ENCODE measurements at places on chromosomes 11 and 22.

GRCh38 chr11:2885017-2885677 lies 428 bp downstream of the CDKN1C start:
- DNase-seq: peak; percentile 50

GRCh38 chr11:46183819-46184218 lies 62.6 kb upstream of the PHF21A start:
- peak; percentile 4 for DNase-seq

- peak; percentile 28 for DNase-seq
Observed at GRCh38 chr11:72353861-72354260, 80.5 kb downstream of the CLPB start.

DNA sequence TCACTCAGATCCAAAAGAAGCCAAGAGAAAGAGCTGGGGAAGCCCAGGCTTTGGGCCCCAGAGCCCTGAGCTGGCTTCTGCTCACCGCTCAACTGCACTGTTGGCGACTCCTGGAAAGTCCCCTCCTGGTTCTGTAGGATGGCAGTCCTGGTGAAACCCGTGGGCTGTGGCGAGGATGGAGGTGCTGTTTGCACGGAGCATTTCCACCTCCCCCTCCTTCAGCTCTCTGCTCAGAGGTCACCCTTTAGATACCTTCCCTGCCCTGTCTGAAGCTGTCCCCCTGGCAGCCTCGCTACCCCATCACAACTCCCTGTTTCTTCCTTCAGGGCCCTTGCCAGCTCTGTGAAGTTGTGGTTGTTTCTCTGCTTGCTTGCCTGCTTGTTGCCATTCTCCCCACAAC lies 97.8 kb downstream of the MYO18B start:
- no peak for DNase-seq

GRCh38 chr11:79139900-79140299 lies 300.9 kb downstream of the TENM4 start:
- no peak for DNase-seq

- DNase-seq: no peak
Observed at GRCh38 chr11:33682446-33682845, 18.2 kb downstream of the C11orf91 start.

DNA sequence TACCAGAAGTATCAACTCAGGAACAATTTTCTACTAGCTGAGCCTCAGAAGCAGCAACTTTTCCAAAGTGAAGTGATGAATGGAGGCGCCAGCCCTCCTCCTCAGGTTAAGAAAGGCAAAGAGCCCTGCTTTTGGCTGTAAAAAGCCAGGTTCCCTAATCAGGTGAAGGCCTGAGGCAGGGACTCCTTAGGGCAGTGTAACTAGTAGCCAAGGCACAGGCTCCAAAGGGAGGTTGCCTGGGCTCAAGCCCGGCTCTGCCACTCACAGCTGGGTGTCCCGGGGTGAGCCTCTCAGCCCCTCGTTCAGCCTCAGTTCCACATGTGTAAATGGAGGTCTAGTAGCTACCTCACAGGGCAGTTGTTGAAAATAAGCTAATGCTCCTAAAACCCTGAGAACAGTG lies 19.5 kb downstream of the TSKU start:
- DNase-seq: no peak

- no peak for DNase-seq
Observed at GRCh38 chr11:94219771-94220170, 84.6 kb upstream of the IZUMO1R start.

DNA sequence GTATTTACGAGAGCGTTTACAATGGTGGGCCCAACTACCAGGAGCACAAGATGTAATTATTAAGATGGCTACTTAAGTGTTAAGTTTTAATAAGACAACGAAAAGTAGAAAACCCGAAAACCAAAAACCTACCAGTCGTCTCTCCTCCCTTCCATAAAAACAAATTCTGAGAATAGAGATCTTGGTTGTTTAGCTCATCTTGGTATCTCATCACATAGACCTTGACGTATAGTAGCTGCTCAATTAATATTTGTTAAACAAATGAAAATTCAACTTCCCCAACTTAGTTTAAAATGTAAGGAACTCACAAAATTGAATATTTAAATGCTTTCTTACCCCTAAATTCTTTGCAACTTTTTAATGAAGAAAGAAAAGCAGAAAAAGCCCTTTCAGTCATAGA lies 669 bp downstream of the KDM4D start:
- no peak for DNase-seq

DNA sequence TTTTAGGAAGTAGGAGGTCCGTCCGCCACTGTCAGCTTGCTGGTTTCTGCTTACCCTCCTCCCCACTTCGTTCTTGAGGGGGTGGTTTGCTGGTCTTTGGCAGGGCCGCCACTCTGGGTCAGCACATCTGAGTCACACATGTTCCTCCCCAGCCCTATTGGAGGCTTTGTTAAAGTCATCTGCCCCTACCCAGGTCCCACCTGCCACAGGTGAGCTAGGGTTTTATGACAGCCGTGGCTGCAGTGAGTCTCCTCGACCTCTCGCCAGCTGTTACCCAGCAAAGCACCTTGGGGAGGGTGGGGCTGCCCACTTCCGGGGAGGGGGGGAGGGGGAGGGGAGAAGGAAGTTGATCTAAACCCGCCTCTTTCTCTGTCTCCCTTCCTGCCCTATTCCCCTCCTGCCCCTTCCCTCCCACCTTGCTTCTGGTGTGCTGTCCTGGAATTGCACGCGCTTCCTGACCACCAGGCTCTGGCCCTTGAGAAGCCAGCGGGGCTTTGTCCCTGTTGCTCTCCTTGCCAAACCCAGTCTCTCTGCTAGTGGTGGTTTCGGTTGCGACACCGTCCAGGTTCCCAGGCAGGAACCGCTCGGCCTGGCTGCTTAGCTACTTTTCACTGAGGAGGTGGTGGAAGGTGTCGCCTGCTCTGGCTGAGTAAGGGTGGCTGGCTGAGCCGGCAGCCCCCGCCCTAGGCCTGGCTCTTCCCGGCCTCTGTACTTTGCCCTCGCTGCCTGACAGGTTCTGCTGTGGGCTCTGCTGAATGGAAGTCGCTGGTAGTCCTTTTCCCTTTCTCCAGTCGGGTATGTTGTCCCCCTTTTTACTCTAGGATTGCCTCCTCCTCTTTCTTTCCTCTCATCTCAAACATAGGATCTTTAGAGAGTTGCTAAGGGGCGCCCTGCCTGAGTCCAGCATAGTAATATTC lies 28.5 kb downstream of the RCOR2 start:
- DNase-seq: peak; percentile 79

DNA sequence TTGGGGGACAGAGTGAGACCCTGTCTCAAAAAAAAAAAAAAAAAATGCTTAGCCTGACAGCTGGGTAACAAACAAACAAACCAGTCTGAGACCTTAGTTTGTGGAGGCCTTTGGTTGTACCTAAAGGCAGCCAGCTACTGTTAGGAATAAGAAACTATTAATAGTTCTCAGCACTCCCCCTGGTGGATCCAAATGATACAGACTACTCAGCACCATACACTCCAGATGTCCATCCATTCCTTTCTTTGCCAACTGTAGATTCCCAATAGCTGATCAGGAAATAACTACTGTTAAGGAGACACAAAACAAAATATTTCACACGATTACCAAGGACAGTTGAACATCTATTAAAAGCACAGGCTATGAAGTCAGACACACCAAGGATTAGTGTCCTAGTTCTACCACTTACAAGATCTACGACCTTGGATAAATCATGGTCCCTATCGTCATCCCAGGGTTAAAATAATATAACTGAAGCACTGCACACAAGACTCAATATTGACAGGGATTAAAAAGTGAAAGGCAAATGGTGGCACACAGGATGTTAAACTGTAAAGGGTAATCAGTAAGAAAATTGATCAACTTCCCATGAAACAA lies 17.2 kb downstream of the CLDN25 start:
- DNase-seq: peak; percentile 59

DNA sequence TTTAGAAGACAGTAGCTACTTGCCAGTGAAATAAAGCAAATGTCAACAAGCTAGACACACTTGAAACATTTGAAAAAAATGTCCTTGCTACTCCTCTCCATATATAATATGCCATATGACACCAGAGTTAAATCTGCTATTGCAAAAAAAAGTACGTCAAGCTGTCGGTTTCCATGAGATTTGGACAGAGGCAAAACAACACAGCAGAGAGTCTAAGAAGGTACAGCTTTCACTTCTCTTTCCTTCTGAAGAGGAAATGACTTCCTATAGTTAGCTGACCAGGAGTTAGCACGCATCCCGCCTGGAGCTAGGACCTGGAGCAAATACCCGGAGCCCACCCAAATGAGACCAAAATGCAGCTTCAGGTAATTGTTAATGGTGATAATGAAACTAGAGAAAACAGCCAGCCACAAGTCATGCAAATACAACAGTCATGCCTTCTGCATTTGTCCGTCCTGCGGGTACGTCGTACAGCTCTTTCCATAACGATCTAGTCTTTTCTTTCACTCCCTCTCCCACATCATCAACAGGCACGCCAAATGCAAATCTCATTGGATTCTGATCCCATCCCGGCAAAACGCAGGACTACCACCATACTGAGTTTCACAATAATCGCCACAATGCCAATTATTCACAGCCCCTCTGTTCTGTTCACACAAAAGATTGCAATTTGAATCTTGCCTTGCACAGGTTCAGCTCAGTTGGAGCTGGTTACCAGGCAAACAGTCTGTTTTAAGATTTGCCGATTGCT lies 395.0 kb upstream of the CCDC90B start:
- DNase-seq: peak; percentile 1

GRCh38 chr11:111514216-111515031 lies at the start of gene HOATZ:
Gene HOATZ, plus strand, starts transcription at chr11:111514778. Its CDS starts 7 bp downstream, at chr11:111514785.
- no peak for DNase-seq

GRCh38 chr11:2151500-2152257 lies 9.3 kb downstream of the INS start:
- DNase-seq: peak; percentile 75

DNA sequence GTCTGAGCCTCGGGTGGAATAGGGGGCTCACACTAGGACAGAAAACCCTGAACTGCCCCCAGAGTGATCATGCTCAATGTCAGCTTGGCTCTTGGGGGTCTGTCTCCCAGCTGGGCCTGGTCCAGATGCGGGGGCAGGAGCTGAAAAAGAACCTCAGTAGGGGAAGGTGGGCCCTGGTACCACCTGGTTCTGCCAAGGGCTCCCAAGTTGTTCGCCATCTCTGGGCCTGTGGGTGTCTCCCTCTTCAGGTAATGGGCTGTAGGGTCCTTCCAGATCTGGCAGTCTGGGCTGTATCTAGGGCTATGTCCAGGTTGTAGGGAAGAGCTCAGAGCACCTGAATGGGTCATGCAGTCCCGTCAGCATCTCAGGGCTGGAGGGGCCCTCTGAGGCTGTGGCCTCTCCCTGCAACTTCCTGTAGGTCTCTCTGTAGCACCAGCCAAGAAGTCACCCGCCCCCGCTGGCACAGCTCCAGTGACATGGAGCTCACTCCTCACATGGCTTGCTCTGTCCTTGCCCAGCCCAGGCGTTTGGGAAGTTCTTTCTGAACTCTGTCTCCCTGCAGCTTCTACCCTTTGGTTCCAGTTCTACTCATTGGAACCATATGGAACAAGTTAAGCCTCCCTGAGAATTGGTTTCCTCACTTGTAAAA lies 33.0 kb upstream of the SOX10 start:
- peak; percentile 73 for DNase-seq

GRCh38 chr22:29883775-29884097 lies 762 bp downstream of the MTMR3 start:
- DNase-seq: no peak

GRCh38 chr11:8601376-8602133 lies 7.5 kb upstream of the STK33 start:
- DNase-seq: peak; percentile 50

GRCh38 chr11:9760193-9760575 lies 96.3 kb downstream of the SWAP70 start:
- peak; percentile 93 for DNase-seq

- DNase-seq: no peak
Observed at GRCh38 chr11:123221584-123221983, 26.5 kb upstream of the CLMP start.

GRCh38 chr11:88040148-88040496 lies 135.1 kb downstream of the RAB38 start:
- no peak for DNase-seq

DNA sequence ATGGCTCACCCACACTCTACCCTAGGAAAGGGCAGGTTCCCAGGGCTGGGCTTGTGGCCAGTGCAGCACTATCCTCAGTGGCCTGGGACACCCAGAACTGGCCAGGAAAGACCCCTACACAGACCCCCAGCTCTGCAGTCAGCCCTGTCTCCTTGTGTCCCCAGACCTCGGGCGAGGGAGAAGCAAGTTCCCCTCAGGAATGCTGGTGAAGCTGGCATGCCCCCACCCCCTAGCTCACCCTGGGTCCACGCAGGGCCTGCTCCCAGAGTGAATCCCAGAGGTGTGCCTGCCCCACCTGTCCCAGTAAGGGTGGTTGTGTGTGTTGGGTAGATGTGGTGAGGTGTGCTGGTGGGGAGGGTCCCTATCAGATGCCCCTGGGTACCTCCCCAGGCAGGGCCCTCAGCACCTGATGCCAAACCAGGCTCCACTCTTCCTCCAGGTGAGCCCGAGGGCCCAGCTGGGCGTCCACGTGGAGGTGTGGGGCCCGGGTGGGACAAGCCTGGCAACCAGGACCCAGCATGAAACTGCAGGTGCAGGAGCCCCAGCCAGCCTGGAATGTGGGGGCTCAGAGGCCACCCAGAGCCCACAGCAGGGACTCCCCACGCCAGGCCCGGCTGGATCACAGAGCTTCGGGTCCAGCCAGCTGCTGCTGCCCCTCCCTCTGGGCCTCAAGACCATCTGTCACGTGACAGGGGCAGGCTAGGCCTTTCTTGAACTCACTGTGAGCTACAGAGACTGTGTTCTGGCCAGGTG lies 48.4 kb upstream of the KCNQ1OT1 start:
- DNase-seq: no peak

DNA sequence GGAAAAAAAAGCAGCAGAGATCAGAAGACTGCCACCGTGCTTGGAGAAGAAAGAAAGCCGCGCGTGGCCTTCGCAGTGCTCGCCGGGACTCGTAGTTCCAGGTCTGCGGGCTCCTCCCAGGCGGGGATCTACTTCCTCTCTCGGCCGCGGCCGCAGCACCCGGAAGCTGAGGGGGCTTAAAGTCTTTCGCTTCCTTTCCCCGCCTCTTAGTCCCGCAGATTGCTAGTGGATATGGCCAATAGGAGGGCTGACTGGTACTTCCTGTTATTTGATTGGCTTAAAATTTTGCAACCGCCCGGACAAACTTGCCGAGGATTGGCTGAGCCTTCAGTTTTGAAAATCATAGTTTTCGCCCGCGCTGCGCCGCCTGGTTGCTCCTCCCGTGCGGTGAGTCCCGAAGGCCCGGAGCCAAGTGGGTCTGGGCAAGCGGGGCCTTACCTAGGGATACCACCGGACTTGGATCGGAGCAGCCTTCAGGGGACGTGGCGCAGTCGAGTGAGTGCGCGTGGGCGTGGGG lies at the start of gene INCENP:
TSS of gene INCENP (plus strand) at position 343 of the 517 bp plus-strand sequence. CDS start 4,151 bp downstream, outside the sequence.
- DNase-seq: peak; percentile 99

- no peak for DNase-seq
Observed at GRCh38 chr22:35928285-35928798, 100.3 kb downstream of the RBFOX2 start.

DNA sequence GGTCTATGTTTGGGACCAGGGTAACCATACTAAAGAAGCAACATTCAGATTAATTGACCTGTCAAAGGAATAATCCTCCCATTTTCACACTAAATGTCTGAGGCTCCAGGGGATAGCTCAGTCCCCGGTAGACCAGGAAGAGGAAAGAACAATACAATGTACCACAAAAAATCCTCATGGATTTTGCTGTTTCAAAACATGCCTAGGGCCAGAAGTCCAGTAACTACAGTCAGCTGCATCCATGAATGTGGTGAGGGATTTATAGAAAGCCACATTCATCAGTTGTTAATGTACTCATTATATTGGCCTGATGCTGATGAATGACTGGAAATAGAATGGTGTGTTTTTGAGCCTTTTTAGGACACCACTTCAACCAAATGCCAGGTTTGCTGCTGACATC lies 6.9 kb upstream of the ETS1 start:
- no peak for DNase-seq

Measured in fibroblast of pulmonary artery (primary cell).